Inflammatory macrophage treated with lipopolysaccharide for 1 hour (primary cell): ENCODE measurements at places on chromosomes 7 and 10.

- DNase-seq = peak; percentile 53
These were observed 2.6 kb upstream of the SAMD8 start for GRCh38 chr10:75108684-75109458.

- DNase-seq = no peak
These were observed 156.9 kb upstream of the C7orf33 start for GRCh38 chr7:148433521-148434180.

- no peak for DNase-seq
These were observed 142.6 kb upstream of the LSM8 start for GRCh38 chr7:118041251-118041878.

GRCh38 chr10:124211921-124212320, 118.5 kb upstream of the CHST15 start:
- no peak for DNase-seq

- DNase-seq = no peak
These were observed 14.4 kb upstream of the ITGB1 start for GRCh38 chr10:32972460-32972859.

- no peak for DNase-seq
These were observed 1.6 kb downstream of the SPOCK2 start for GRCh38 chr10:72086466-72087391.

GRCh38 chr7:28815369-28815927, 142.7 kb downstream of the TRIL start:
- no peak for DNase-seq

GRCh38 chr10:132868995-132869394, 73.4 kb downstream of the CFAP46 start:
- DNase-seq = no peak

- DNase-seq = peak; percentile 63
These were observed at the start of gene TTYH3 for GRCh38 chr7:2631946-2632732. Gene TTYH3 (plus strand): TSS chr7:2631986. CDS start chr7:2632156, 170 bp downstream.

- no peak for DNase-seq
These were observed 8.0 kb downstream of the TAS2R16 start for GRCh38 chr7:122987463-122987862.

- DNase-seq = no peak
These were observed at the start of gene CFTR for GRCh38 chr7:117479225-117480054. Gene CFTR (plus strand): TSS chr7:117480025. CDS start chr7:117480095, 70 bp downstream.

DNA sequence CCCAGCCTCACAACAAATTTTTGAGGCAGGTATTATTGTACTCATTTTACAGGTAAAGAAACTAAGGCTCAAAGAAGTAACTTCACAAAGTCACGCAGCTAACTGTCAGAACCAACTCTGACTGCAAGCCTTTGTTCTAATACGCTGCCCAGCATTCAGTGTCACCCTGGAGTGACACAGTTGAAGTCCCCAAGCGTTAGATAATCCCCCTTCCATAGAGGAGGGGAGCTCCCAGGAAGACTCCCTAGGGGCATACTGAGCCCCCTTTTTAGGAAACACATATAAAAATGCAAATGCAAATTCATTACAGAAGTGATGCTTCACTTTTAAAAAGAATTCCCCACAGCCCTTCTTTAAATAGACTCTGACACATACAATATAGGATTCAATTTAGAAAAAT, 101.0 kb upstream of the MACROH2A2 start:
- no peak for DNase-seq

DNA sequence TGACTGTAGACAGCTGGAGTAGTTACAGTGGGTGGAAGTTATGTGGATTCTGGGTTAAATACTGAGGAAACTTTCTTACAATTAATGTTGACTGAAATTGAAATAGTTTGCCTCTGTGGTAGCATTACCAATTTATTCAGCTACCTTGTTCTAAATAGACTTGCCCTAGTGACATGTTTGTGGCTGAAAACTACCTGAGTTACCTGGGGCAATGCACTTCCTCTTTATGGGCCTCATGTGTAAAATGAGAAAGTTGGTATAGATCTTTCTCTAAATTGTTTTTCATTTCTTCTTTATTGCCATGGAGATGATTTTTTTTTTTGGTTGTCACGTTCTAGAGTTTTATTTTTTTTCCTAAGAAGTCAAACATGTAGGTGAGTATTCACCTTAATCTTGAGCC, 252.7 kb upstream of the CDC14C start:
- no peak for DNase-seq

DNA sequence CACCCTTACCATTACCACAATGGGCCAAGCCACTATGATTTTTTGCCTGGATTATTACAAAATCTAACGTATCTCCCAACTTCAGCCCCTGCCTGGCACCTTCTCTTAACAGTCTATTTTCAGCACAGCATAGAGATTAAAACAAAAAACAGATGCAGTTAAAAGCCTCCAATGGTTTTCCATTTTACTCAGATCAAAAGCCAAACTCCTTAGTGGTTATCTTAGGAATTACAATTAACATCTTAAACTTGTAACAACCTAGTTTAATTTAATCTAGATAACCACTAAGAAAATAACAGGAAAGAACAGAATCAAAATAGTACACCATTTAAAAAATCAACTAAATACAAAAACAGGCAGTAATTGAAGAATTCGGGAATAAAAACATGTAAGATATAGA, 43.5 kb downstream of the DNAJC1 start:
- no peak for DNase-seq

- no peak for DNase-seq
These were observed 6.4 kb upstream of the PRTFDC1 start for GRCh38 chr10:24958721-24959381.

DNA sequence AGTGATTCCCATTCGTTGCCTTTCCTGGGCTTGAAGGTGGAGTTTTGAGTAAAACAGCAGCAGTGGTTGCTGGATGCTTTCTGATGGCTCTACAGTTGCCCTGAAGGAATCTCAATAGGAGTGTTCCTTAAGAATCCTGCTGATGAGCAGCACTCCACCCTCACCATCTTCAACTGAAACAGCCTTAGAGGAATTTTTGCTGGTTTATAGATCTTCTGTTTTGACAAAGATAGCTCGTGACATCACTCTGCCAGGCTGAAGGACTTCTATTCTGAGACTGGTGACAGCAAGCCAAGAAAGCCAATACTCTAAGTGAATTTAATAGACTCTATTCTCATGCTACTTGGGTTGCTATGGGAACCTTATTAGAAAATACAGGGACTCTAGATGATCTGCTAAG, 1014.7 kb downstream of the NRG3 start:
- no peak for DNase-seq

DNA sequence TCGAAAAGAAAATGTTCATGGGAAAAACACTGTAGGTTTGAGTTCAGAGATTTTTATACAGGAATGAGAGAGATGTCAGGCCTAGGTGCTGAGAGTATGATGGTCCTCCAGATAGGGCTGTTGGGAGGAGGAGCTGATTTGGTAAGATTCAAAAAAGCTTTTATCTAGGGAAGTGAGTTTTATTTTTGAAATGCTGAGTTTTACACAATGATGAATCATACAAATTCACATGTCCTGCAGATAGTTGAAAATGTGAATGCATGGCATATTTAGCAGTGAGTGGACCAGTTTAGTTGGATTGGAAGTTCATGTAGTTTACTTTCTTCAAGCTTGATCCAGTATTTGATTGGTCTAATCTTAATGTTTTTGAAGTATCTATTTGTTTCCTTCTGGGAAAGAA, 154.8 kb downstream of the LRRC4 start:
- DNase-seq = peak; percentile 39

DNA sequence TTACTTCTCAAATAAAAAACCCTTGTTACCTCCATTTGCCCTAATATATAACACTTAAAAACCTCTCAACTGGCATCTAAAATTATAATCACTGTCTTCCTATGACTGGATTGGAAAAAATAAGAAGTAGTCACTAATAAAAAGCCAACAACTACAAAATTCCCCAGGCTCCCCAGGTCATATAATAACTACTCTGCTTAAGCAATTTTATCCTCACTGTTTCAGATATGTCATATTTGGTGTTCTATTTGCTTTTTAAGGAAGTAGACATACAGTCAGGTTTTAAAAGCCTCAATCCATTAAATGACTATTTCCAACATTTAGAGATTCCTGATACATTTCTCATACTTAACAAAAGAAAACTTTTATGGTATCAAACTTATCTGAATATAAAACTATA, 2.4 kb downstream of the H2AZ2 start:
- peak; percentile 67 for DNase-seq

- DNase-seq = no peak
These were observed 7.8 kb downstream of the TAX1BP1 start for GRCh38 chr7:27747589-27748368.

DNA sequence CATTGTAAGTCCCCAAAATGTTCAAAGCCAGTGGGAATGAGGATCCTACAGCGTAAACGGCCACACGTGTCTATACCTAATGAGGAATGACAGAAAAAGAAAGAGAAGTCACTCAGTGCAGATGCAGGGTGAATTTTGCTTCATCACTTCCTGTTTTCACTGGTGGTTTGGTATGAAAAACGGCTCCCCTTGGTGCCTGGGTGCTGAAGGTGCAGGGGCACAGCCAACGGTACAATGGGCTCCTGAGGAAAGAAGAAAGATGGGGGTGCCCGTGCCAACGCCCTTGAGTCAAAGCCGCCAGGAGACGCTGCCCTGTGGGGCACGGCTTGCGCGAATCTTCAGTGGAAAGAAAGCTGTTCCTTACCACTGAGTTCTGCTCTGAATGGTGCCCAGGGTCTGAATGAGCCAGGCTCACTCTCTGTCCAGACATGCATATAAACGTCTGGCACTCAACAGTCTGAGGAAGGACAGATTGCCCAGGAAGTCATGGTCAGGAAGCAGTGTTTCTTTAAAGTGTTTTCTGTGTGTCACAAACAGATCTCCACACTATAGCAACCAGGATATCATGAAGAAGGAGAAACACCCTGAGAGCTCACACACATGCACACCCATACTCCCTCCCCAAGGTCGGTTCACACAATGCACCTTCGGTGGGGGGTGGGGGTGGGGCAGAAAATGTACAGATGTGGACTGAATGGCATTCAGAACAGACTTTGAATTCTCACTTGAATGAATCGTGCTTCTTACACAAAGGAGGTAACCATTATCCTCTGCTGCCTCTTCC, 105.8 kb downstream of the ELMO1 start:
- DNase-seq = peak; percentile 76

DNA sequence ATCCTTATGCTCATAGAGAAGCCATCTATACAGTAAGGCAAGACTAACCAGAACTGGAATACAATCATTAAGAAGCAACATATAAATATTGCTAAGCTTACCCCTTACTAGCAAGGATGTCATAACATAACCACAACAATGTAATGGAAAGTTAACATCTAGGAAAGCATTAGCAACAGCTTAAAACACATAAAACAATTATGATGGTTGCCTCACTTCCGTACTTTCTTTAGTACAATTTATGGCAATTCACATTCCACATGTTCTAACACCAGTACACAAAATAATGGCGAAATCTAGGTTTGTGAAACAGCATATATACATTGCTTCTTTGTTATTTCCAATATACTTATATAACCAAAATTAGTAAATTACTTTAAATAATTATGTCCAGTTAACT, 195.0 kb downstream of the AHR start:
- DNase-seq = no peak

GRCh38 chr7:81743665-81744064, 26.2 kb downstream of the HGF start:
- no peak for DNase-seq

DNA sequence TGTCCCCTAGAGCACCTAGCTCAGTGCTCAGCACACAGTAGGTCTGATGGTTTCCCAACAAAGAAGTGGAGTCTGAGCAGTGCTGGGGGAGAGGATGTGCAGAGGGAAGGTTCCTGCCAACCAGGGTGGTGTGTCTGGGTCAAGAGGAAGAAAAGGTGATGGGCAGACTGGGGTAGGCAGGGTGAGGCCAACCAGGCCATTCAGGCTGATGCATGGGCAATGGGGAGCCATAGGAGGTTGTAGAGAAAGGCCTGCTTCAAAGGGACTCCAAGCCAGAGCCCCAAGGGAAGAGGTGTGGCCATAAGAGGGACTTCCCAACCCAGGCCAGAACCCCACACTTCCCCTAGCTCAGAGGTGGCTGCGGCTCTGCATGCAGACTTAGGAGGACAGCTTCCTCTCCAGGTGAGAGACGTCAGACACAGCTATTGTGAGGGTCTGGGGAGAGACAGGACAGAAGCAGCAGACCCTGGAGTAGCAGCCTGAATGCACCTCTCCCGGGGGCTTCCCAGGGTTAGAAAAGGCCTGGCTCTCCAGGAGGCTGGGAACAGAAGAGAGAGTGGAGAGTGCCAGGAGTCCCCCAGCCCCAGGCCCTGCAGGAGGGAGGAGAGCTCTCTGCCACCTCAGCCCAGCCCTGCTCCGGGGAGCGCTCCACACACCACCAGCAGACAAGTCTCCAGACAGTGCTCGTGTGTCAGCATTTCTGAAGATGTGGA, 87.4 kb upstream of the ZMIZ1 start:
- peak; percentile 68 for DNase-seq

DNA sequence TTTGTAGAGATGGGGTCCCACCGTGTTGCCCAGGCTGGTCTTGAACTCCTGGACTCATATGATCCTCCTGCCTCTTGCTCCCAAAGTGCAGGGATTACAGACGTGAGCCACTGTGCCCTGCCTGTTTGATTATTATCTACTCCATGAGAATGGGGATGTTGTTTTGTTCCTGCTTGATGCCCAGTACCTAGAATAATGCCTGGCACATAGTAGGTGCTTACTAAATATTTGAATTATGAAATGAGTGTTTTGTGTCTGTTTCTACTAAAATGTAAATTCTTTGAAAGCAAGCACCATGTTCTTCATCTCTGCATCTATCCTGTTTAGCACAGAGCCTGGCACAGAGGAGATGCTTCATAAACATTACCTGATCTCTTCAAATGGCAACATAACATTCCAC, 40.9 kb downstream of the ZNF783 start:
- no peak for DNase-seq
